ENCODE measurements at places on chromosomes 11 and 22.

- DNase-seq: no peak
Observed at GRCh38 chr11:33709466-33709865, 8.8 kb upstream of the C11orf91 start.

GRCh38 chr11:100849009-100849900 is 162.2 kb downstream of the ARHGAP42 start:
- no peak for DNase-seq

- no peak for DNase-seq
Observed at GRCh38 chr22:30459181-30460052, 12.4 kb downstream of the SEC14L3 start.

DNA sequence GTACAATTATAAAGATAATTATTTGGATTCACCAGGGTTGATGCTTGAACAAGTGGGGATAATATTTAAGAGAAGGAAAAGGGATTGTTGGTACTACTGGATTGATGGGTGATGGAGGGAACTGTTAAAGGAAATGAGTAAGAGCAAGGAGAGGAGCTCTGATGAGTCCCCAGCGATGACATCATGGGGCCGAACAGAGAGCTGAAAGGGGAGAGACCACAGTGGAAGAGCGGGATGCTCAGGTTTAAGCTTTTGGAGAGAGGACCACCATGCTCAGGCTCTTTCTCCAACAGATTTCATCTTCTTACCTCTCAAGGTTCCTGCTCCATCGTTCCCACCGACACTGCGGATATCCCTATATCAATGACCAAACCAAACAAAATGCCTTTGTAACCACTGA is 568.7 kb downstream of the ETS1 start:
- DNase-seq: no peak

- no peak for DNase-seq
Observed at GRCh38 chr11:20158597-20159257, 1.5 kb downstream of the DBX1 start.

- no peak for DNase-seq
Observed at GRCh38 chr11:107792049-107792443, 66.5 kb downstream of the SLC35F2 start.

- DNase-seq: no peak
Observed at GRCh38 chr11:114651145-114651718, 27.1 kb upstream of the NXPE2 start.

DNA sequence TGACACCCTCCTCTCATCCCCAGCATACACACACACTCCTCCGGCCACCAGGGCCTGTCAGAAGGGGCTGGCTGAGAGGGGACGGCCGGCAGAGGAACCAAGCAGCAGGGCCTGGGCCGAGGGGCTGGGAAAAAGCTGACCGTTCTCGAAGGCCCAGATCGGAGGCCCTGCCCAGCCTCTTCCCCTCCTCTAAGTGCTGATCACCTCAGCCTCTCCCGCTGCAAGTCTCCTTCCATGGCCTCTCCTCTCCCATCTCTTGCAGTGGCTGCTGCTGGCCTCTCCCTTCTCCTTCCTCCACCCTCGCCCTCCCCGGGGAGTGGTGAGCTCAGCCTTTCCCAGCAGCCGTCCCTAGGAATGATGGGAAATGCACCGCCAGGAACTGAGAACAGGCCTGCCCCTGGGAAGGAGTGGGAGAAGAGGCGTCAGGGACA is 39.6 kb downstream of the ARRB1 start:
- no peak for DNase-seq

- DNase-seq: no peak
Observed at GRCh38 chr11:61549662-61550568, 31.0 kb downstream of the SYT7 start.

DNA sequence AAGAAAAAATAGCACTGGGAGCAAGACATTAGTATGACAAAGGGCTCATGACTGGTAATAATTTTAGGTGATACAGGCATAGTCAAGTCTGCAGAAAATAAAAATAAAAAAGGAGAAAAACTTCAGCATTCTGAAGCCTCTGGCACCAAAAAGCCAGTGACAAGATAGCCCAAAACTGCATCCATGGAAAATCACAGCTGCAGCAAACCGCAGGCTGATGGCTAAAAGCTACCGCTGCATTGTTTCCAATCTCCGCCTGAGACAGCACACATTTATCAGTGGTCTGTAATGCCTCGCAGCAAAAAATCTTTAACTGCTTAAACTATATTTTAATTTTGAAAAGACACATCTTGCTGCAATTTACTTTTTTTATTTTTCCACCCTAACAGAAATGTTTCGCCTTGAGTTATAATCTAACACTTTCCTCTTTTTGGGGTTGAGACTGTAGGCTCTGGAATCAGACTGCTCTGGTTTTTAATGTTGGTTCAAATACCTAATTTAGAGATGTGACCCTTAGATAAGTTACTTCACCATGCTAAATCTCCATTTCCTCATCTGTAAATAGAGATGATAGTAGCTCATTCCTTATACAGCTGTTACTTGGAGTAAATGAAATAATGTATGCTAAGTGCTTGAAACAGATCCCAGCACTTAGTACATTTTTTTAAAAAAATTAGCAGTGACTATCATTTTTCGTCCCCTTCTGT is 42.0 kb upstream of the FIBIN start:
- no peak for DNase-seq

DNA sequence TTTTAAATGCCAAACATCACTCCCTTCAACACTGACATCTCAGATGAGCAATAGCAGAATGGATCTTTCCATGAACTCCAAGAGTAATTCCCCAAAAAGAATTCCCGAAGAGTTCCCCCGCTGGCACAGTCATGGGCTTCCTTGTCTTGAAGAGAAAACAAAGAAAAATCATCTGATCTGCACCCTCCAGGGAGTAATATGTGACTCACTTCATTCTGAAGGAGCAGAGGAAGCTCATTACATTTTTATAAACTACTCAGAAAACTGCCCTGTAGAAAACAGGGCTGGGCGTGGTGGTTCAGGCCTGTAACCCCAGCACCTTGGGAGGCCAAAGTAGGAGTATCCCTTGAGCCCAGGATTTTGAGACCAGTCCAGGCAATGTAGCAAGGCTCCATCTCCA is 35.7 kb downstream of the CELSR1 start:
- no peak for DNase-seq

DNA sequence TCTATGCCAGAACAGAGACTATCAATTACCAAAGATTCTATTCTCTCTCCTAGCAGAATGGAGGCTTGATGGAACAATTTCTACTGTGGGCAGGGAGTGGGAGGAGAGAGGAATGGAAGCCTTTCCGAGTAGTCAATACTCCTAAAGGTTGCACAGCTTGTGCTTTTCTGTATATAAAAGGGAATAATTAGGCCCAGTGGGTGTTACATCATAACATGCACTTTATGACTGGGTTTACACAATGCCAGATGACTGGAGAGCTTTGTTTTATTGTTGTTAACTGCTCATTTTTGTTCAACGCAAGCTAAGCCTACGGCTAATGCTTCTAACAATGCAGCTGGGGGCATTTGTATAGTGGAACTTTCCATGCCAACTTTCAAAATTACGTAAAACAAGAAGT is 2237.9 kb upstream of the RAG2 start:
- no peak for DNase-seq

DNA sequence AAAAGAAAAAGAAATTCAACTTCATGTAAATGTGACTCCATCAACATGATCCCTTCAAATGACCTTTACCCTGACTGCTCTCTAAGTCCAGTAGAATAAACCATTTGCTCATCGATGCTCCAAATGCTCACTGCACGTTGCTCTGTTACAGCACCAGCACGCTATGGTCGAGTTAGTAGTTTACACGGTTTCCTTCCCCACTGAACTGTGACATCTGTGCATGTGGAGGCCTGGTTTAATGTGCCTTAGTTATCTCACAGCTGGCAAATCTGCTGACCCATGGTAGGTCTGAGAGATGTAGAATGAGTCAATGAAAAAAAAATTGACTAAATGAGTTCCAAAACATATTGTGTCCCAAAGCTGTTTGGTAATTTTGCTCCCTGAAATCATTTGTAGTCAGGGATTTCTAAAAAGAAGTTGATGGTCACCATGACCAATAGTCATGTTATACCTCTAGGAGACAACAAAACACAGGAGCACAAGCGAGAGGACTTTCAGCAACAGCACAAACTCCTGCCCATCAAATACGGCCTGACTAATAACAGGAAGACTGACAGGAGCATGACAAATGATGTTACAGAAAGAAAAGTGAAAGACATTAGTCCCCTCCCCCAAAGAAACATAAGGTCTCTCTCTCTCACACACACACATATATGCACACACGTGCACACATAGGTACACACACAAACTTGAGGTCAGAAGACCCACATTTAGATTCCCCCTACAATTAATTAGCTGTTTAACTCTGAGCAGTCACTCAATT is 624.5 kb downstream of the OPCML start:
- no peak for DNase-seq

DNA sequence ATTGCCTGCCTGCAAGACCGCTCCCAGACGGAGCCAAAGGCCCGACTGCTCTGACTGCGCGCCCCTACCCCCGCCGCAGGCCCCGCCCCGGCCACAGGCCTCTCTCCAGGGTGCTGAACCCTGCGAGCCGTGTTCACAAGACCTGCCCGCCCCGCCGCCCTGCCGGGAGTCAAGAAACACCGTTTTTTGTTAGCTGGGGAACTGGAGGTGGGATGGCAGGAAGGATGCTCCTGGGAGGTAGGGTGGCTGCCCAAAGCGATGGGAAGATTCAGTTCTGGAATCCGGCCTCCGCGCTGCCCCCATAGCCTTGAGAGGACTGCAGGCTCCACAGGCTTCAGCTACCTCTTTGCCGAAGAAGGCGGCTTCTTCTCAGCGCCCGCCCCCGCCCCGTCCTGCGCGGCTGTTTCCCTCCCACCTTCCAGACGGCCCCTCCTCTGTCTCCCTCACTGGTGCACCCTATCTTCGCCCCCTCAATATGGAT is 2.7 kb upstream of the PDE2A start:
- DNase-seq: peak; percentile 22

DNA sequence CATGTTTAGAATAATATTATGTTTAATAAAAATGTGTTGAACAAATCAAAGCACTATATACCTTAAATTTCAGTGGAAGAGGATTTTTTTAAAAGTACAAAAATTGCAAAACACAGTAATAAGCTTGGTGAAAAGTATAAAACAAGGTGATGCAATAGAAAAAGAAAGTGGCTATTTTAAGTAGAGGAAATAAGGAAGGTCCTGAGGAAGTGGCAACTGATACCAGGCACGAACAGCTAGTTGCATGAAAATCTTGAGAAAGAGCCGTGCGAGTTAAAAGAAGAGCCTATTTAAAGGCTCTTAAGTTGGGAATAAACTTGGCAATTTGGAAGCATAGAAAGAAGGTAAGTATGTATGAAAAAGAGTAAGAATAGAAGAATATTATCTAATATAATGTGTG is 1679.3 kb downstream of the LRRC4C start:
- no peak for DNase-seq

GRCh38 chr22:24583221-24584165 is 9.4 kb downstream of the LRRC75B start:
- DNase-seq: peak; percentile 91

DNA sequence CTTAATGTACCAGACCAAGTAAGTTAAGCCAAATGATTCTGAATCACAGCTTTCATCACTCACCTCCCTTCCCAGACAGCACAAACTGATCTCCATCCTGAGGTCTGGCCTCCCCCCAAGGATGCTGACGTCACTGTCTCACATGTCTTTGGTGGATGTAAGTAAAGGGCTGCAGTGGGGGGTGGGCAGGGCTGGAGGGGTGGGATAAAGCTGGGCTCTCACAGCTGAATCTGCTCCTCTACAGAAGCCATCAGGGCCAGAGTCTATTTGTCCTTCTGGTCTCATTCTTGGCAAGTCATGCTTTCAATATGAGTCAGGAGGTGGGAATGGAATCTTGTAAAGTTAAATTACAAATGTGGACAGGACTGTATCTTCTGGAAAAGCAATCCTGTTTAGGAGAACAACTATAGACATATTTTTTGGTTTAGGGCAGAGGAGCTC is 32.7 kb downstream of the P4HA3 start:
- no peak for DNase-seq

- DNase-seq: no peak
Observed at GRCh38 chr11:62431171-62431901, 12.5 kb downstream of the SCGB1A1 start.

DNA sequence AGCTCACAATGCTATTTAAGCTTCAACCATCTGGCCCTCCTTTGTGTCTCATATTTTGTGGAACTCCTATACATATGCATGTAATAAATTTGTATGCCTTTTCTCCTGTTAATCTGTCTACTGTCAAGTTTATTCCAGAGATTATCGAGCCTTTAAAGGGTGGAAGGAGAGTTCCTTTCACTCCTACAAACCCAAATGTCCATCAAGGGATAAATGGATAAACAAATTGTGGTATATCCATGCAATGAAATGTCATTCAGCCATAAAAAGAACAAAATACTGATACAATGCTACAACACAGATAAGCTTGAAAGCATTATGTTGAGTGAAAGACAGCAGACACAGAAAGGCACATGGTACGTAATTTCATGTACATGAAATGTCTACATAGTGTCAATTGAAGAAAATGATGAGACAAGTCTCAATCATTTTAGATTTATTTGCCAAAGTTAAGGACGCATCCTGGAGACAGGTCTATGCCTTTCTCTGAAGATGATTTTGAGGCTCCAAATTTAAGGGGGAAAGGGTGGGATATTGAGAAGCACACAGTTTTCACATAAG is 17.7 kb upstream of the FEZ1 start:
- no peak for DNase-seq

GRCh38 chr22:21041937-21042336 is 3.8 kb upstream of the LRRC74B start:
- no peak for DNase-seq

DNA sequence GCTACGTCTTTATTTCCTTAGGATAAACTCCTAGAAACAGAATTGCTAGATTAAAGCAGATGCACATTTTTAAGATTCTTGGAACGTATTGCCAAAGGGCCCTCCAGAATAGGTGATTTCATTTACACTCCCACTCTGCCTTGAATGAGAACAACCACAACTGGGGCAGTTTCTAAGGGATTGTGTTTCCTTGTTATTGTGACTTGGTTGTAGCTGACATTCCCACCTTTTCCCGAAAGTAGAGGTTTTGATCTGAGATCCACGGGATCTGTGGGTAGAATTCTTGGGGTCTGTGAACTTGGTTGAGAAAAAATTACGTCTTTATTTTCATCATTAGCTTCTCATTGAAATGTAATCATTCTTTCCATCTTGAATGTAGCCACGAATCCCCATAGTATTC is 21.5 kb downstream of the LRRC32 start:
- no peak for DNase-seq

DNA sequence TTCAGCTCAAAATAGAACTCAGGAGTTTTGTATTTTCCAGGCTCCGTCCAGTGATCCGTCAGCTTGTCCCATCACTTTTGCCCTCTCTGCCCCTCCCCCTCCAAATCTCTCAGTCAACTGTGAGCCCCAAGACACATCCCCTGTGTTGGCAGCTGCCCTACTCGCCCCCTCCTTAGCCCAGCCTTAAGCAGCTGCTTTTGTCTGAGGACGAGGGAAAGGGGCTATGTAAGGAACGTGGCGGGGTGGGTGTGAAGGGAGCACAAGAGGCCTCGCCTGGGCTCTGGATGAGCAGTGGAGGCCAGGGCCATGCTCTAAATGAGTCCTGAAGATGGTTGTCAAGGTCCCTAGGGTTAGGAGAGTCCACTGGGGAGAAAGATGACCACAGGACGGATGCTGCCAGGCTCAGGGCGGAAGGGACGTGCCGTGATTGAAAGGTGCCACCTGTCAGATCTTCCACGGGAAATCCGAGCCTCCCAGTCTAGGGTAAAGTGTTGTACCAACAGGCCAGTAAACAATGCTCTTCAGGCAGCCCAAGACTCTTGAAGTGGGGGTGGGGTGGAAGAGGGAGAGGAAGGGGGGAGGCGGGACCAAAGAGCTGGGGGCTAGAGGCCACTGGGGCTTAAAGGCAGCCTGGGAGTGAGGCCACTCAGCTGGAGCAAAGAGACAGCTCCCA is at the start of gene SMTNL1:
SMTNL1 (plus strand) TSS at position 649 of the 673 bp plus-strand sequence. CDS start 5,048 bp downstream, outside the sequence.
- no peak for DNase-seq
